Inflammatory macrophage treated with lipopolysaccharide for 4 hours (primary cell): ENCODE measurements at places on chromosomes 3 and 15.

DNA sequence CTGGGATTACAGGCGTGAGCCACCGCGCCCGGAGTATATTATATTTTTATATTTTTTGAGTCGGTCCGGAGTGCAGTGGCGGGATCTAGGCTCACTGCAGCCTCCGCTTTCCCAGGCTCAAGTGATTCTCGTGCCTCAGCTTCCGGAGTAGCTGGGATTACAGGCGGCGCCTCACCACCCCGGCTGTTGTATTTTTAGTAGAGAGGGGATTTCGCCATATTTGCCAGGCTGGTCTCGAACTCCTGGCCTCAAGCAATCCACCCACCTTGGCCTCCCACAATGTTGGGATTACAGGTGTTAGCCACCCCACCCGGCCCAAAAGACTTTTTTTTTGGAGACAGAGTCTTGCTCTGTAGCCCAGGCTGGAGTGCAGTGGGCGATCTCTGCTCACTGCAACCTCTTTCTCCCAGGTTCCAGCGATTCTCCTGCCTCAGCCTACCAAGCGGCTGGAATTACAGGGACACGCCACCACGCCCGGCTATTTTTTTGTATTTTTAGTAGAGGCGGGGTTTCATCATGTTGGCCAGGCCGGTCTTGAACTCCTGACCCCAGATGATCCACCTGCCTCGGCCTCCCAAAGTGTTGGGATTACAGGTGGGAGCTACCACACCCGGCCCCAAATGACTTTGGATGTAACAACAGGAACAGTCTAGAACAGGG, 1.0 kb downstream of the ZNF589 start:
- peak; percentile 40 for DNase-seq

DNA sequence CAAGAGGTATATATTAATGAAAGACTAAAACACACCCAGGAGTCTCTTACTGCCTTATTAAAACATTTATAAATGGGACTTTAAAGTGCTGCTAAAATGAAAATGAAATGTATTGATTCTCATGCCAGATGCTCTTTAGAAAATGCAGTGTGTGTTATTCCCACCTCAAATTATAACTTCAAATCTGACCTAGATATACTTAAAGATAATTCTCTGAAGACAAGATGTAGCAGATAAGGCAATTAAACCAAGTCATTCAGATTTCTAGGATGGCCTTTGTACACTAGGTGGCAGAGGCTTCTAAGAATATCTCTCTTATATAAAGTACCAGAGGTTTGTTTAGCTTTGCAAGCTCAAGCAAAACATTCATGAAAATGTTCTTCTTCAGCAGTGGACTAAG, 26.9 kb upstream of the GOLGA8B start:
- DNase-seq: no peak

- no peak for DNase-seq
These were observed 28.0 kb upstream of the PTX3 start for GRCh38 chr3:157408499-157409149.

DNA sequence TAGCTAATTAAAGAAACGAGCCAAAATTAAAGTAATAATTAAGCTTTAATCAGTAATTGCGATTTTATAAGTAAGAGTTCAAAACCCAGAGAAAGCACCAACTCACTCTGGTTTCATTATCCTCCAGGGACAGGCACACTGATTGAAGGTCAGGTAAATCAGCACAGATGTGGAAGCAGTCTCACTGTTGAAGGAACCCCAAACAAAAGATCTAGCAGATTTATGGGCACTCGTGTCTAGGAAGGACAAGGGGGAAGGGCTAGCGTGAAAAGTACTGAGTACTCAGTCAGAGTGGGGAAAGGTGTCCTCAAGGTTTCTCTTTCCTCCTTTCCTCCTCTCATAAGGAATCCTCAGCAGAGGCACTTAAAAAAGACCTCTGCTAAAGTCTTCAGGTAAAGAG, 320.1 kb downstream of the PYDC2 start:
- DNase-seq: no peak

GRCh38 chr3:24303057-24303754, 191.4 kb downstream of the THRB start:
- no peak for DNase-seq
